Small intestine (tissue), 16 donors: ENCODE measurements at places on chromosomes 6 and 20.

GRCh38 chr6:38025451-38025850 lies 205.9 kb downstream of the ZFAND3 start:
- no peaks in the 10 kb centered on the region for H3K4me1 ChIP-seq
- no peak overlapping the region for H3K27ac ChIP-seq
- H3K4me3 ChIP-seq, result no peak overlapping the region
- H3K27me3 ChIP-seq, result no peaks in the 10 kb centered on the region
- DNase-seq, result no peak
- peaks cover 3% of the 10 kb centered on the region for H3K36me3 ChIP-seq

GRCh38 chr6:139165324-139165723 lies 30.4 kb downstream of the HECA start:
- H3K27me3 ChIP-seq, result no peaks in the 10 kb centered on the region
- peaks cover 9% of the 10 kb centered on the region for H3K4me1 ChIP-seq
- no peak for DNase-seq
- peaks cover 12% of the 10 kb centered on the region for H3K36me3 ChIP-seq

DNA sequence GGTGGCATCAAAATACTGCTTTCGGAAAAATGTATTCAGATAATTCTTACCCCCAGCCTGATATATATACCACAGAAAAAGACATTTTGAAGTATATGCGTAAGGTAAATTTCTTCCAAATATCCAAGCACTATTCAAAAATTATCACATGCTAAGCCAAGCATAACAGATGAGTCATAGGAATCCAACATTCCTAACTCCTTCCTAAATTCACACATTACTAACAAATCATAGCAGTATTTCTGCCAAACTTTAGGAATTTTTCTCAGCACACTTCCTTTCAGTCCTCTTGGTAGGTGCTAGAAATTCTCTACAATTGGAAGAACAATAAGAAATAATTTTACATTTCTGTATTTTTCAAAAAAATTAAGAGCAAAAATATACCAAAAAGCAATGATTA lies 417.5 kb downstream of the EYS start:
- no peaks in the 10 kb centered on the region for H3K4me1 ChIP-seq
- no peaks in the 10 kb centered on the region for H3K27me3 ChIP-seq
- H3K36me3 ChIP-seq, result no peaks in the 10 kb centered on the region
- DNase-seq, result no peak

DNA sequence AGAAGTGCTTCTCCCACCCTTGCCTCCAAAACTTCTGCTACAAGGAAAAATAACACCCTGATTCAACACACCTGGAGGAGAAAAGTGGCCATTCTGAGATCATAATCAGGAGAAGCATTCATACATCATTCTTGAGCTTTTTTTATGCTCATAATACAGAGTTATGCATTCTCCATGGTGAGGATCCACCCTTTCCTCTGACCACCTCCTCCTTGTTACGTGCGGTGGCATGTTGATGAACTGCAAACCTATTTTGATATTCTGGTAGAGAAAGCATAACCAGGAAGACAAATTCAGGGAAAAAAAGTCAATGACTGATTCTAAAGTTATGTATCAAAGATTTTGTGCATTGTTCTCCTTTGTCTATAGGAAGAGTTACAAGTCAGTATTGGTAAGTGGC lies 169.8 kb downstream of the KLHL32 start:
- no peak overlapping the region for H3K4me3 ChIP-seq
- H3K27ac ChIP-seq, result no peak overlapping the region
- DNase-seq, result no peak
- H3K4me1 ChIP-seq, result no peaks in the 10 kb centered on the region
- no peaks in the 10 kb centered on the region for H3K36me3 ChIP-seq
